ENCODE measurements at places on chromosomes 16 and 17.

GRCh38 chr16:54026456-54026855, 260.1 kb downstream of the IRX3 start:
- DNase-seq: no peak

GRCh38 chr17:3040882-3041281, 22.5 kb downstream of the OR1D5 start:
- DNase-seq: no peak

DNA sequence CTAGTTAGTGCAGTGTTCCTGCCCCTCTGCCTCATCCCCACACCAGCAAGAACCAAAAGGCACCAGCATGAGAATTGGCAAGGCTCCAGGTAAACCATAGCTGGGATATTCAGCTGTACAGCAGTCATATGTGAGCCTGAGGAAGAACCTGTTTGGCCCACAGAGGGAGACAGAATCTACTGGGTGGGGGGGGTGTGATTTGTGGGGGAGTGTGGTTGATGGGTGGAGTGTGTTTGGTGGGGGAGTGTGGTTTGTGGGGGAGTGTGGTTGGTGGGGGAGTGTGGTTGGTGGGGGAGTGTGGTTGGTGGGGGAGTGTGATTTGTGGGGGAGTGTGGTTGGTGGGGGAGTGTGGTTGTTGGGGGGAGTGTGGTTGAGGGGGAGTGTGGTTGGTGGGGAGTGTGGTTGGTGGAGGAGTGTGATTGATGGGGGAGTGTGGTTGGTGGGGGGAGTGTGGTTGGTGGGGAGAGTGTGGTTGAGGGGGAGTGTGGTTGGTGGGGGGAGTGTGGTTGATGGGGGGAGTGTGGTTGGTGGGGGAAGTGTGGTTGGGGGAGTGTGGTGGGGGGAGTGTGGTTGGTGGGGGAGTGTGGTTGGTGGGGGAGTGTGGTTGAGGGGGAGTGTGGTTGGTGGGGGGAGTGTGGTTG, 19.5 kb downstream of the MINK1 start:
- DNase-seq: no peak

- DNase-seq: peak; percentile 51
These were observed 22.5 kb upstream of the ENPP7 start for GRCh38 chr17:79707931-79708891.

DNA sequence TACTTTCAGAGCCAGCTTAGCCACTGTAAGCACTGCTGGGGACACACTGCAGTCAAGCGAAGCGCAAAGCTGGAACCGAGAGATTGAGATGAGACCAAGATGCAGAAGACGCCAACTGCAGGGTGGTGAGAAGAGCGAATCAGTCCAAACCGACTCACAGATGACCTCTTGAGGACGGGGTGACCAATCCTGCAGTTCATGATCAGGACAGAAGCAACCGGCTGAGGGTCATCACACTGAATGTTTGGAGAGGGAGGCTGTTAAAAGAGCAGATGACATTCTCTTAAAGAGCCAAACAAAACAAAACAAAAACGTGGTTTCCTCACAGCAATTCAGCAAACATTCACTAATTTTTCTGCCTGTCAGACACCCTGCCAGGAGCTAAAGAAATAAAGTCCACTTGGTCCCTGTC, 8.5 kb downstream of the HASPIN start:
- peak; percentile 90 for DNase-seq

DNA sequence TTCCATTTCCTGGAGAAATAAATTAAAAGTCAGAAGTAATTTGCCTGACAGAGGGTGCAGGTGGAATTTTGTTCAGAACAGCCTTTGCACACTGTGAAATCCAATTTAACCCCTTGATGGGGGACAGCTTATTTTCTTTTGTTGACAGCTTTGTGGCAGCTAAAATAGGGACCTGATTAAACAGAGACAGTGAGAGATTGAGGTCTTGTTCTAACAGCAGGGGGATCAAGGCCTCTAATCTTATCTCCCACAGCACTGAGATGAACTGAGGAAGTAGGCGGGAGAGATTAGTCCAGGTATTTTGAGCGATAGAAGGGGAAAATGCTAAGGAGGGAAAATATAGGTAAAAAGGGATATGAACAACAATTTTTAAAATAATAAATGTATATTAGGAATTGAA, 1491.4 kb upstream of the GOT2 start:
- DNase-seq: no peak

- no peak for DNase-seq
These were observed 53.8 kb downstream of the CEP112 start for GRCh38 chr17:66138120-66138519.

DNA sequence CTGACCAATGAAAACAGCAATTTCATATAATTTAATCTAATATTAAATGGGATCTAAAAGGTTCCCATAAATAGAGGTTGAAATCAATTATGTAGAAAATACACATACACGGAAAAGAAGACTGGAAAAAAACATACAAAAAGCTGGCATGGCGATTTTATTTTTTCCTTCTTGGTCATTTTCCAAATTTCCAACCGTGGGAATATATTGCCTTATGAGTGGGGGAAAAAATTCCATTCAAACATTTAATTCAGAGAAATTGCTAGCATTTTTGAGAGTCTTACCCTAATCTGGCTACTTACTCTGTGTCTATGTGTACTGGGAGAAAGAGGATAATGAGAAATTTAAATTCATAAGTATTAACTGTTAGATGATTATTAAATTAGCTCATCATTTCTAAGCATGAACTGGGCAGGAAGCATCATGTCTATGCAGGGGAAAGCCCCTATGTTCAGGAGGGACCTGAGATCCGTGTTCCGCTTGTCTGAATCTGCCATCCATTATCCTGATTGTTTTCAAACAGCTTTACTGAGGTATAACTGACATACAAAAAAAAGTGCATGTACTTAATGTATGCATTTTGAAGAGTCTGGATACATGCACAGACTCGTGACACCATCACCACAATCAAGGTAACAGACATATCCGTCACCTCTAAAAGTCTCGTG, 145.2 kb downstream of the XYLT1 start:
- no peak for DNase-seq

- peak; percentile 56 for DNase-seq
These were observed 72.0 kb upstream of the KSR1 start for GRCh38 chr17:27384261-27384701.

DNA sequence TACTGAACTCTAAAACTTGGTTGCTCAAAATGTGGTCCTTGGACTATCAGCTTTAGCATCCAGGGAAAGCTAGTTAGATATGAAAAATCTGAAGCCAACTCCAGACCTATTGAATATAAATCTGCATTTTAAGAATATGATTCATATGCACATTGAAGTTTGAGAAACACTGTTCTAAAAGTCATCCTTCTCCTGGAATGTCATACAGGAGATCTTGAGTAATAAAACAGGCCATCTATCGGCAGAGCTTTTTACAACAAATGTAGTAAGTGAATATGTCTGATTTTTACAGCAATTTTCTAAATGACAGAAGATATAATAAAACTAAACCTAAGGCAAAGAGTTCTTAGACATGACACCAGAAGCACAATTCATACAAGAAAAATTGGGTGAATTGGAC, 140.4 kb downstream of the PMP22 start:
- DNase-seq: no peak
